Smooth muscle cell of the coronary artery (primary cell): ENCODE measurements at places on chromosomes 2 and 18. TPM values are rescaled to one million over a fixed set of nuclear protein-coding genes. Genes with fewer than 3 reads are reported as not detected.

Gene GIGYF2
- total RNA-seq, result 39.7 and 166 TPM in 2 replicates

Gene IFIH1
- total RNA-seq, result 2.6 and 6.3 TPM in 2 replicates

Gene LONRF2
- 0.23 TPM in 1 of 2 replicates, not detected in the other for total RNA-seq

Gene KCNS3
- total RNA-seq, result 0.70 and 3.8 TPM in 2 replicates

Gene RNF181
- 322 and 332 TPM in 2 replicates for total RNA-seq

Gene MARCO
- total RNA-seq, result not detected in 2 replicates

Gene ANKRD30BL
- not detected in 2 replicates for total RNA-seq

Gene FAM98A
- total RNA-seq, result 32.2 and 45.9 TPM in 2 replicates

Gene LCT
- total RNA-seq, result under 0.01 TPM in 1 of 2 replicates, not detected in the other

Gene AKAIN1
- not detected in 2 replicates for total RNA-seq

Gene ALPG
- not detected in 2 replicates for total RNA-seq

Gene FIGN
- 0.53 and 5.6 TPM in 2 replicates for total RNA-seq

Gene NYAP2
- total RNA-seq, result not detected in 2 replicates

Gene IL1F10
- not detected in 2 replicates for total RNA-seq

Gene RFTN2
- 5.0 and 9.0 TPM in 2 replicates for total RNA-seq

Gene INPP1
- total RNA-seq, result 3.0 and 4.9 TPM in 2 replicates

Gene CDKL4
- total RNA-seq, result 0.82 and 1.2 TPM in 2 replicates

Gene AQP4
- total RNA-seq, result not detected in 2 replicates

Gene DCDC2C
- total RNA-seq, result not detected in 2 replicates

Gene GKN1
- total RNA-seq, result not detected in 2 replicates

Gene MC5R
- not detected in 2 replicates for total RNA-seq

Gene UGT1A4
- not detected in 2 replicates for total RNA-seq

Gene FBLN7
- 4.0 and 4.6 TPM in 2 replicates for total RNA-seq
